ENCODE measurements at places on chromosomes 5 and 9. TPM values are rescaled to one million over a fixed set of nuclear protein-coding genes. Genes with fewer than 3 reads are reported as not detected.

The PTGR1 gene
- not detected for total RNA-seq

The HMCN2 gene
- not detected for total RNA-seq

- peak; percentile 84 for DNase-seq
Measured at GRCh38 chr9:104863180-104863883, 64.6 kb downstream of the ABCA1 start.

- no peak for DNase-seq
Measured at GRCh38 chr9:90092508-90092907, 487.7 kb downstream of the GADD45G start.

DNA sequence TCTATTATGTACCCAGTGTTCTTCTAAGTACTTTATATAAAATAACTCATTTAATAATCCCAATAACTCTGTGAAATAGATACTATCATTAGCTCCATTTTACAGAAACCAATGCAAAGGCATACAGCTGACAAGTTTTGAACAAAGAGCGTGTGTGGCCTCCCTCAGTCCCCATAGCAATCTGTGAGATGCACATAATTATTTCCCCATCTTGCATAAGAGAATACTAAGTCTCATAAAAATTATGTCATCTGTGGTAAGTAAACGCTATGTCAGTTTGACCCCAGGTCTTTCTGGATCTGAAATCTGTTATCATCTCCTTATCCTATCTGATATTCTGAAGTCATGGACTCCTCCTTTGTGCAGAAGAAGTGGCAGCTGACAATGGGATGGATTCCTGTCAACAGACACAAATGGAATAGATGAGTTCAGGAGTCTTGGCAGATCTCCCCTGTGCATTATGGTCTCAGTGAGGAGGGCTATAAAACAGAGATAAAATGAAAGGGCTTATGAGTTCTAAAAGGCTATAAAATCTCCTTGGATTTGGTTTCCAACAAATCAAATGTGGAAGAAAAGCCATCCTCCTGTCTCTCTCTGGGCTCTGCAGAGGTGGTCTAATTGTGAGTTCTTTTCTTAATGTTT lies 162.5 kb upstream of the TLE4 start:
- DNase-seq: no peak

- DNase-seq: no peak
Measured at GRCh38 chr5:179542170-179542569, 8.2 kb upstream of the RUFY1 start.

- DNase-seq: no peak
Measured at GRCh38 chr9:135062254-135062653, 25.2 kb upstream of the OLFM1 start.

DNA sequence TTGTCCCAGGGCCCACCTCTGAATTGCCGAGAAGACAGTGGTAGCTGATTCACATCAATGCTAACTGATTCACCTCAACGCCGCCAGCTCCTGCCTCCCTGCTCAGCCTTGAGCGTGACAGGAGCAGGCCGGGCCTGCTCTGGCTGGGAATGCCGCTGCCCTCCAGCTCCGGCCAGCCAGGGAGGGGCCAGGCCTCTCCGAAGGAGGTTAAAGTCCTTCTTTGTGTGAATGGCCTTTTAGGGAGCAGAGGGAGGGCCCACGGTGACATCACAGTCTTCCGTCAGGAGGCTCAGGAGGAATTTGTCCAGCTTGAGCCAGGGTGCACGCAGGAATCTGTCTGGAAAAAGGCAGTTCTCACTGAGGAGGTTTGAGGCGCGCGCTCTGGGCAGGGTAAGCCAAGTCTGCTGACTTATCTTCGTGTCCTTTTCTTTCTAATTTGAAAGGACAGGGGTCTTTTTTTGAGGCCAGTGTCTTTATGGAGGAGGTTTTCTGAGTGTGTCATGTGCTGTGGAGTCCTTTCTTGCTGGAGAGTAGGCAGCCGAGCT lies 82.7 kb downstream of the C9orf152 start:
- no peak for DNase-seq

DNA sequence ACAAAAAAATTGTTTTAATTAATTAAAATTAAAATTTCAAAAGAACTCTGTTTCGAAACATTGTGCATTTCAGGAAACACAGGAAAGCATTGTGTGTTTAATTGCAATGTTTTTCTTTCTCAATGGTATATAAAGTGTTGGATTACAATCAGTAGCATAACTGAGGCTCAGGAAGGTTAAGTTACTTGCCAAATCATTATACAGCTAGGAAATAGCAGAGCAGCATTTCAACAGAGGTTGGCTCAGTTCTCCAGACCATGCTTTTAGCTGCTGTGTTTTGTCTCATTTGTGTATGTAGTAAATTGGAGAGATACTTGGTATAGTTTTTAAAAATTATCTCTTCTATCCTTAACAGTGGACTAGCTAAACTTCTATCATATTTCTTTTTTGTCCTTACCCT lies 30.0 kb upstream of the CAMLG start:
- DNase-seq: no peak

DNA sequence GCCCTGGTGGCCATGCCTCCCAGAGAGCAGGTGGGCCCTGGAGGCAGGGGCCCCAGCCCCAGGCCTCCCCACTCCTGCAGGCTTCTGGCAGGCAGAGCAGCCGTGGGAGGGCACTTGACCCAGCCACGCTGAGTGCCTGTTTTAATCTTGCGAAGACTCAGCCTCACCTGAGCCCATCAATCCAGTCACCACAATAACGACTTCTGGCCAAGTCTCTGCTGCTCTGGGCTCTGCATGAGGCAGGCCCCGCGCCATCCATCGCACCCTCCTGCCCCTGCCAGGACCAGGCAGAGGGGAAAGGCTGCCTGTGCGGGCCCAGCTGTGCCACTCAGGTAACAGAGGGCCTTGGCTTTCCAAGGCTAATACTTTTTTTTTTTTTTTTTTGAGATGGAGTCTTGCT lies 32.8 kb downstream of the RASGEF1C start:
- no peak for DNase-seq
